ENCODE measurements at places on chromosomes 3 and 15. TPM values are rescaled to one million over a fixed set of nuclear protein-coding genes. Genes with fewer than 3 reads are reported as not detected.

CCDC54 gene
- not detected for total RNA-seq

- H3K36me3 ChIP-seq, result no peaks in the 10 kb centered on the region
- peaks cover 11% of the 10 kb centered on the region for H3K4me1 ChIP-seq
- no peaks in the 10 kb centered on the region for H3K27me3 ChIP-seq
- DNase-seq, result no peak
These were observed 465.5 kb upstream of the PPP2R3A start for GRCh38 chr3:135500034-135500433.

DNA sequence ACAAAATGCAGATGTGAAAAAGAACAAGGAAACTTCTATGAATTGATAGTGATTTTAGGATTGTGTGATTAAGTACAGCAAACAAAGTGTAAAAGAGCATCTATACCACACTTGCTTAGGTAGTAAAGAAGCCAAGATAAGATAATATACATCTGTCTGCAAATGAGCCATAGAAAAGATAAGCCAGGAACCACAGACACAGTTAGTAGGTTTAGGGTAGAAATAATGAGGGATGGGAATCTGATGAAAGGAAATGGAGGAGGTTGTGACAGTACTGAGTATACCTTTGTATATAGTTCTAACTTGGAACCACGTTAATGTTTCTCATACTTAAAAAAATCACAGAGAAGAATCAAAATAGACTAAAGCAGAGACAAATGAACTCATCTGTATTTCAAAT lies 54.0 kb downstream of the TCF12 start:
- no peak for DNase-seq
- H3K4me1 ChIP-seq, result peaks cover 6% of the 10 kb centered on the region
- no peaks in the 10 kb centered on the region for H3K27me3 ChIP-seq
- H3K4me3 ChIP-seq, result no peak overlapping the region
- no peak overlapping the region for H3K27ac ChIP-seq

DNA sequence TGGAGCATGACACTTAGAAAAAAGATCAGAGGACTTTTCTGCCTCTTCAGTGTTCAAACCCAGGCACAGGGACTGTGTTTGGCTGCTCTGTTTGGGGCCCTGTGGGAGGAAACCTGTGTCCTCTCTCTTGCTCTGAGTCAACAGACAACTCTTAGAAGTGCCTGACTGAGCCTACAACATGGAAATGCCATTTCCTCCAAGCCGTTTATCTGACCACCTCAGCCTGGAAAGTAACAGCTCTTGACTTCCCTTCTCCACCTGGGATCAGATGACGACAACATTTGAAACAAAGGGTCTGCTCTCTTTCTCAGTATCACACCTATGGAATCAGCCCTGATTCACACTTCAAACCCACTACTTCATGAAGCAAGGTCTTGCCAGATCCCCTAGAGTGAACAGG lies 91.3 kb upstream of the CTDSPL start:
- peaks cover 52% of the 10 kb centered on the region for H3K4me1 ChIP-seq
- H3K27me3 ChIP-seq, result no peaks in the 10 kb centered on the region
- H3K4me3 ChIP-seq, result no peak overlapping the region
- no peaks in the 10 kb centered on the region for H3K36me3 ChIP-seq

DNA sequence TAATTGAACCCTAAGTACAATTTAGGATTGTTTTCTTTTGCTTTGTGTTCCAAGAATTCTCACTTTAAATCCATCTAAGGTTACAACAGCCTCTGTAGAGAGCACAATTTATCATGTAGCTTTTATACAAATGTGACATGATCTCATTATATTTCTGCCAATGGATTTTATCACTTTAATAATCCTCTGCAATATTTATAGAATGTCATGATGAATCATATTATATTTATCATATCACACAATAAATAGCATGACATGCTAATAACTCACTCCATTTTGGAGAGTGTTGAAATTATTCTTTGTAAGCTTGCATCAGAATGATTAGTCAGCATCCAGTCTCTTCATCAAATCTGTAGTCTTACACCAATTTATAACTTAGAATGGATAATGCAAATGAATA lies 280.6 kb upstream of the ZNF717 start:
- H3K4me1 ChIP-seq, result no peaks in the 10 kb centered on the region
- no peaks in the 10 kb centered on the region for H3K27me3 ChIP-seq
- H3K36me3 ChIP-seq, result no peaks in the 10 kb centered on the region
- no peak for DNase-seq

- DNase-seq, result peak; percentile 26
- H3K4me3 ChIP-seq, result no peak overlapping the region
- peaks cover 2% of the 10 kb centered on the region for H3K4me1 ChIP-seq
- H3K27ac ChIP-seq, result no peak overlapping the region
- H3K27me3 ChIP-seq, result no peaks in the 10 kb centered on the region
These were observed 112.2 kb downstream of the FEZF2 start for GRCh38 chr3:62261121-62261520.

GRCh38 chr15:81909011-81909358 lies 136.8 kb downstream of the MEX3B start:
- H3K27me3 ChIP-seq, result no peaks in the 10 kb centered on the region
- no peaks in the 10 kb centered on the region for H3K36me3 ChIP-seq
- DNase-seq, result no peak
- no peak overlapping the region for H3K27ac ChIP-seq

GRCh38 chr3:44289882-44290462 lies 48.3 kb downstream of the TOPAZ1 start:
- H3K4me1 ChIP-seq, result no peaks in the 10 kb centered on the region
- H3K4me3 ChIP-seq, result no peak overlapping the region
- H3K36me3 ChIP-seq, result no peaks in the 10 kb centered on the region
- H3K27ac ChIP-seq, result no peak overlapping the region
- DNase-seq, result no peak

ROPN1 gene
- total RNA-seq, result not detected

CASR gene
- total RNA-seq, result not detected

GRCh38 chr3:111667170-111667569 lies 72.0 kb upstream of the ZBED2 start:
- no peak overlapping the region for H3K27ac ChIP-seq
- no peak overlapping the region for H3K4me3 ChIP-seq
- H3K27me3 ChIP-seq, result no peaks in the 10 kb centered on the region
- peaks cover 2% of the 10 kb centered on the region for H3K4me1 ChIP-seq
- DNase-seq, result no peak

NMB gene
- total RNA-seq, result 2.6 TPM

GRCh38 chr15:67834581-67835296 lies 5.1 kb downstream of the RNU6-1 start:
- H3K27me3 ChIP-seq, result no peaks in the 10 kb centered on the region
- peaks cover 13% of the 10 kb centered on the region for H3K4me1 ChIP-seq

DNA sequence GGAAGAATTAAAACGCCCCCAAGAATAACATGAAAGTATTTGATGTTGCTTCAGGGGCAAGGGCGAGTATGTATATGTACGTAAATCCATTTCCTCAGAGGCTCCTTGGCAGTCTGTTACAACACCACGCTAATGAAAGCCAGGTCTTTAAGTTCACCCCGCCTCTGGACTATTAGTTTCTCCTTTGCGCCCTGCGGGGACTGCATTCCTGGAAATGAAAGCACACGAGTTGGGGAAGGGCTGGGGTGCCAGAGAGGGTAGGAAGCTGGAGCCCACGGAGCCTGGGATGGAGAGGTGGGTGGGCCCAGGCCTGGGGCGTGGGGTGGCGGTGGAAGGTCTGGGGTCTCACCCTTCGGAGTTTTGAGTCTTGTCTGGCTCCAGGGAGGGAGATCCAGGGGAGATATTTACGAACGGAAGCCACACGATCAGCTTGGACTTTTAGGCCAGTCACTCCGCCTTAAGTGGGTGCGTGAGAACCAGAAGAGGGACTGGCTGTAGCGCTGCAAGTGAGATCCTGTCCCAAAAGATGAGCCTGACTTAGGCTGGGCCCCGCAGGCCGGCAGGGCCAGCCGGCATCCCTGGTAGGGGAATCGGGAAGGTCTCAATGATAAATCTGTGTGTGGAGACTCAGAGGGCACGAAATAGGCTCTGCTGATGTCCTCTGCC lies 1.6 kb upstream of the PLCL2 start:
- H3K4me3 ChIP-seq, result no peak overlapping the region
- H3K4me1 ChIP-seq, result no peaks in the 10 kb centered on the region
- no peaks in the 10 kb centered on the region for H3K27me3 ChIP-seq
- H3K27ac ChIP-seq, result peak overlapping the region; percentile 7
- no peaks in the 10 kb centered on the region for H3K36me3 ChIP-seq
- peak; percentile 35 for DNase-seq

DNA sequence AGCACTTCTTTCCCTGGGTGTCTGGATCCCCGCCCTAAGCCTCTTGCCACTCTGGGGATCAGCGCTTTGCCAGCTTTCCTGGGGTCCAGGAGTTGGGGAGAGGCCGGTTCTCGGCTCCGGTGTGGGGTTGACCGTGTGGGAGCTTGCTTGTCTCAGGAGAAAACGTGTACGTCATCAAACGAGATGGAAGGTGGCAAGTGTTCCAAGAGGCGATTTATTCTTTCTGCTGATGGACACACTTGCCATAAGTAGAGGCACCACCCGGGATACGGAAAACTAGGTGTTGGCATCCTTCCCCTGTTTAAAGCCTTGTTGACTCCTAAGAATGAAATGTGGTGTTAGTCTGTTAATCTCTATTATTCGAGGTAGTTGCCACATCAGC lies 295 bp downstream of the ZWILCH start:
- peak overlapping the region; percentile 71 for H3K27ac ChIP-seq
- H3K27me3 ChIP-seq, result no peaks in the 10 kb centered on the region
- H3K4me3 ChIP-seq, result peak overlapping the region; percentile 63
- H3K4me1 ChIP-seq, result peaks cover 25% of the 10 kb centered on the region

FOXL2NB gene
- total RNA-seq, result not detected

DNA sequence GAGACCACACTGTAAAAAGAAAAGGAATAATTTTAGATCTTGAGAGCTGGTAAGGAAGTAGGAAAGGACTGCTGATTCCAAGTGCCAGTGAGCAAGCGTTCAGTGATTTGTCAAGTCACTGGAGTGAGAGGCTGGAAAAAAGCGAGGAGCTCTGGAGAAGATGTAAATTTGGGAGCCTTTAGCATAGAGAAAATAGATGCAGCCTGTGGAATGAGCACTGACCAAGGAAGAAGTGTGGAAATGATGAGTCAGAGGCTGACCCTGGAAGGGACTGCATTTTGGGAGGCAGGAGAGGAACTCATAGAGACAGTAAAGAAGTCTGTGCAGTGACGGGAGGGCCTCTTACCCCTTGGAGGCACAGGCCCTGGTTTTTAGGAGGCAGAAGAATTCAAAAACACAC lies 17.1 kb upstream of the ABTB1 start:
- H3K4me3 ChIP-seq, result no peak overlapping the region
- H3K36me3 ChIP-seq, result no peaks in the 10 kb centered on the region
- DNase-seq, result no peak
- no peaks in the 10 kb centered on the region for H3K27me3 ChIP-seq
- no peaks in the 10 kb centered on the region for H3K4me1 ChIP-seq

ANKRD34C gene
- total RNA-seq, result 0.03 TPM

DNA sequence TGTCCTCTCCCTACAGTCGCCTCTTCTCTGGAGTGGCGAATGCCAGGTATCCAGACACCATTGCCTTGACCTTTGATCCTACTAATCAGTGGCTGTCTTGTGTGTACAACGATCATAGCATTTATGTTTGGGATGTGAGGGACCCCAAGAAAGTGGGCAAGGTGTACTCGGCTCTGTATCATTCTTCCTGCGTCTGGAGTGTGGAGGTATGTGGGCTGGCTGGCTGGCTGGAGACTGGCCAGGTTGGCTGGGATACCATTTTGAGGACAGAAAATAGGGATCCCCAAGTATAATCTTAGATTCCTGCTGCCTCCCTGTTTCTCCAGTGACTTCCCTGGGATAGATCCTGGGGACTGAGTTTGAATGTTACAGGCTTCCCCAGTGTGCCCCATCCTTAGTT lies 13.4 kb upstream of the JMJD7 start:
- H3K36me3 ChIP-seq, result peaks cover 27% of the 10 kb centered on the region
- DNase-seq, result no peak
- H3K4me3 ChIP-seq, result no peak overlapping the region
- H3K27ac ChIP-seq, result no peak overlapping the region

- H3K27me3 ChIP-seq, result no peaks in the 10 kb centered on the region
- H3K27ac ChIP-seq, result no peak overlapping the region
- H3K4me3 ChIP-seq, result no peak overlapping the region
- DNase-seq, result no peak
- H3K4me1 ChIP-seq, result no peaks in the 10 kb centered on the region
- H3K36me3 ChIP-seq, result no peaks in the 10 kb centered on the region
These were observed 49.9 kb downstream of the CLEC3B start for GRCh38 chr3:45075821-45076625.

IL16 gene
- total RNA-seq, result 45.4 TPM

- no peaks in the 10 kb centered on the region for H3K27me3 ChIP-seq
- peak; percentile 35 for DNase-seq
- peak overlapping the region; percentile 26 for H3K4me3 ChIP-seq
- peak overlapping the region; percentile 75 for H3K27ac ChIP-seq
- H3K4me1 ChIP-seq, result peaks cover 22% of the 10 kb centered on the region
These were observed 160.9 kb downstream of the TIGIT start for GRCh38 chr3:114454551-114455251.

DNA sequence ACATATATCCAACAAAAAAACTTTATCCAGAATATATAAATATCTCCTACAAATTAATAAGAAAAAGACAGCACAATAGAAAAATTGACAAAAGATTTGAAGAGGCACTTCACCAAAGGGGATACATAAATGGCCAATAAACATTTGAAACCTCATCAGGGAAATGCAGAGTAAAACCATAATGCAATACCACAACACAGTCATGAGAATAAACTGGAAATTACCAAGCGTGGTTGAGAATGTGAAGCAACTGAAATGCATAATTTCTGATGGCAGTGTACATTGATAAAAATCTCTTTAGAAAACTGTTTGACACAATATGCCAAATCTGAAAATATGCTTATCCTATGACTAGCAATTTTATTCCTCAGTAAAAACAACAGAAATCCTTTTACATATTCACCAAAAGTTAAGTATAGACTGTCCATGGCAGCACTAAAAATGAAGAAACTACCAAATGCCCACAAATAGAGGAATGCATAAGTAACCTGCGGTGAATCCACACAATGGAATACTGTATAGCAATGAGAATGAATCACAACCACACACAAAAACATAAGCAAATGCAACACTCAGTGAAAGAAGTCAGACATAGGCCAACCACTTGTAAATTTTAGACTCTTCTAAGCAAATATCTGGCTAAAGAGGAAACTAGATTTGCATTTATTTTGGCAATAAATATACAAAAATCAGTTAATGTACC lies 7.9 kb downstream of the LYZL4 start:
- no peak overlapping the region for H3K4me3 ChIP-seq
- no peaks in the 10 kb centered on the region for H3K36me3 ChIP-seq
- DNase-seq, result no peak
- H3K27me3 ChIP-seq, result no peaks in the 10 kb centered on the region

DNA sequence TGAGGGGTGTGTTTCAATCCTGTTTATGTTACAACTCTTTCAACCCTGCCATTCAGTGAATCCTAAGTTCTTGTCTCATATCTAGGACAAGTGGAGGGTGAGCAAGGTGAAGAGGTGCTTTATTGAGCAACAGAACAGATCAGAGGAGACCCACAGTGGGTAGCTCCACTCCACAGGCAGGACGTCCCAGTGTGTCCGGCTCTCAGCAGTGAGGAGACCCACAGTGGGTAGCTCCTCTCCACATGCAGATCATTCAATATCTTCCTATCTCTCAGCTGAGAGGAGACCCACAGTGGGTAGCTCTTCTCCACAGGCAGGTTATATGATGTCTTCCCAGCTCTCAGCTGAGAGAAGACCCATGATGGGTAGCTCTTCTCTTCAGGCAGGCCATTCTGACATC lies 556.7 kb downstream of the SI start:
- no peak overlapping the region for H3K4me3 ChIP-seq
- no peaks in the 10 kb centered on the region for H3K36me3 ChIP-seq

GMNC gene
- 0.09 TPM for total RNA-seq

Measured in lung (tissue), 17 donors.